Glomerular endothelial cell (primary cell): ENCODE measurements at places on chromosomes 2 and 18. TPM values are rescaled to one million over a fixed set of nuclear protein-coding genes. Genes with fewer than 3 reads are reported as not detected.

GRCh38 chr2:28635191-28635611 lies 116.4 kb upstream of the PPP1CB start:
- DNase-seq: no peak

GRCh38 chr18:33914399-33914798 lies 310.3 kb downstream of the NOL4 start:
- DNase-seq: no peak

The DPYSL5 gene
- total RNA-seq: not detected in 2 replicates

The RAB10 gene
- total RNA-seq: 125 and 180 TPM in 2 replicates

The ATP6V1B1 gene
- not detected in 2 replicates for total RNA-seq
